ENCODE measurements at places on chromosomes 2 and 18.

- no peak for DNase-seq
Observed at GRCh38 chr18:63160172-63160995, 159.2 kb downstream of the BCL2 start.

DNA sequence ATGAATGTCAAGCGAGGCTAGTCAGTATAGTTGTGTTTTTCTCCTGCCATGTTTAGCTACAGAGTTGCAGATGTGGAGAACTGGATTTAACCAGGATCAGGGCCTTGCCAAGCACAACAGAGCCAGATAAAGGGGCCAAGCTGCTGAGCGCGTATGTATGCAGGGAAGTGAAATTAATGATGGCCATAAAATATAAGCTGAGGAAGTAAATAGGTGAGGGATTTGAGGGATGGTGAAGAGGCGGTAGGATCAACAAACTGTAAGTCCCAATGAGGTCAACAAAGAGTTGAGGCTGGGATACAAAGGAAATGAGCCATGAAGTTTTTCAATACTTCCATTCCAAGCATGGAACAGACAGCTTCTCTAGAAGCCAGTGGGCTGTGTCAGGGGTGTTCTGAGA, 10.6 kb downstream of the LRP2 start:
- no peak for DNase-seq

GRCh38 chr2:73292906-73293533, 328 bp downstream of the EGR4 start:
- DNase-seq: no peak

DNA sequence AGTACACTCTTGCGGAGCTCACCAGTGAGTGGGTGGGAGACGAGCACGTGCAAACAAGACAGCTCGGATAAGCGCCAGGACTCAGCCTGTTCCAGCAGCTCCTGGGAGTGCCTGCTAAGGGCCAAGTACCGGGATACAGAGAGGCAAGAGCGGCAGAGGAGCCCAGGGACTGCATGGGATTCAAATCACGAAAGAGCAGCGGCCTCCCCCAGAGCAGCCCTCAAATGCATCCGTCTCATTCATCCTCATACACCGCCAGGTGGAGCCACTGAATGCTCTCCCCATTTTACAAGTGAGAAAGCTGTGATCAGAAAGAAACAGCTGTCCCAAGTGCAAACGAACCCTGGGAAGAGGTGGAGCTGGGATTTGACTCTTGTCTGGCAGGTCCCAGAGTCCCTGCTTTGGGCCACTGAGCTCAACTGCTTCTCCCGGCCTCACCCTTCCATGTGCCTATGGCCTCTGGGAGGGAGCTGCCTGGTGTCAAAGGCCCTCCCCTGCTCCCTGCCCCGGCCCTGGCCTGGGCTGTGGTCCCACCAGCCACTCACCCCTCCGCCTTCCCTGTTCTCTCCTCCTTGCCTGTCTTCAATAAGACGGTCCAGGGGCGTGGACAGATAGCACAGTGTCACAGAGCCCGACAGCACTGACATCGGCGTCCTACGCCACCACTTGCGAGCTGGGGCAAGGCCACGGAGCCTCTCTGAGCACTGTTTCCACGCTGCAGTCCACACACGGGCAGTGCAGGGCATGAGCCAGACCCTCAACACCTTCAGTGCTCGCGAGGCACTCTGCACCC, 72.8 kb upstream of the TAF1B start:
- DNase-seq: no peak

- no peak for DNase-seq
Observed at GRCh38 chr2:119126650-119127049, 31.9 kb downstream of the C1QL2 start.

DNA sequence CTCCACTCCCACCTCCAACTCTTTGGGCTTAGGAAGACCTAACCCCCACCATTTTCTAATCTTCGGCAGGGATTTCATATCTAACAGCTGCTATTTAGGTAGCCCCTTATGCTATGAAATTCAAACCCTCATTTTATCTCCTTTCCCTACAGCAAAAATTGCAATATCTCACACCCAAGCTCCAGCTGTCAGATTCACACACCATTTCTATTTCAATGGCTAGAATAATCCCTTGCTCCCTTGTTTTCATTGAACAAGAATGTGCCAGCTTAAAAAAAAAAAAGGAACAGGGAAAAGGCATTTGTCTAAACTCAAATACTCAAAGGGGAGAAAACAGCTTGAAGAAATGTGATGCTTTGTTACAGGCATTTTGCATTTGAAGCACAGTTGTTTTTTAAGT, 850.6 kb upstream of the ACVR2A start:
- DNase-seq: no peak

- DNase-seq: no peak
Observed at GRCh38 chr2:226116346-226116745, 683.3 kb downstream of the IRS1 start.

DNA sequence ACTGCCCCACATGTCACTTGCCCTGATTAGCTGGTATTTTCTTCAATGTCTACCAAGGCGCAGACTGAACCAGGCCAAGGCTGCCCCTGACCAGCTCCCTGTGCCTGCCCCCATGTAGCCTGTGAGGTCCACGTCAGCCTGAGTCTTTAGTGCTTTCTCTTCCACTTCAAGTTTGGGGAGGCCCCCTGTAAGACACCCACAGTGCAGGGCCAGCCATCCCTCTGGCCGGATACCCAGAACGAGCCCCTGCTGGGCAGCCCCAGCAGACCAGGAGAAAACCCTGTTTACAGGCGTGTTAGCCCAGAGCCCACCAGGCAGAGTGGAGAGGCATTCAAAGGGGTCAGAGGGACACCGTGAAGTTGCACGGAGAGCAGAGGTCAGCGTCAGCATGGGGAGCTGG, 92.4 kb downstream of the TFCP2L1 start:
- no peak for DNase-seq

GRCh38 chr2:98608962-98609604, 694 bp downstream of the UNC50 start:
- no peak for DNase-seq

DNA sequence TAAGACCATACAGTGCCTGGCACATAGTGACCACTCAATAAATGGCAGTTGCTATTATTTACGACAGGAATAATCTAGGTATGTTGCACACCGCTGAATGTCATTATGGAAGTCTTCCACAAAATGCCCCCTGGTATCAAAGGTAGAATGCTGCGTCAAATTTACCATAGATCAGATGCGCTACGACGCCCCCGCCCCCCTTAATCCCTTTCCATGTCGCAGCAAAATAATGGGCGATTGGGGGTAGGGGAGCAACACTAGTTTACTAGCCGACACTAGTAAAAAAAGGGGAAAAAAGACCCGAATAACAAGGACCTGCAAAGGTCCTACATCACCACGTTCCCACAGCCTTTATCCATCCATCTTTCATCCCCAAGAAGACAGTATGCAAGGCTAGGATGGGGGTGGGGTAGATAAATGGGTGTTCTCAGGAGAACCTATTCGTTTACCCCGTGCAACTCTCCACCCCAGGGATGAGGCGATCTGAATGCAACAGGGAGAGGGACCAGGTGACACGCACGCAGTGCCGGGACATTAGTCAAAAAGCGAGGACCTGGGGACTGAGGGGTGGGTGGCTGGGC, 455 bp downstream of the PREPL start:
- DNase-seq: no peak

GRCh38 chr18:26719896-26720295, 145.6 kb downstream of the AQP4 start:
- no peak for DNase-seq

- DNase-seq: no peak
Observed at GRCh38 chr2:172082105-172082943, 3.0 kb upstream of the DLX1 start.

DNA sequence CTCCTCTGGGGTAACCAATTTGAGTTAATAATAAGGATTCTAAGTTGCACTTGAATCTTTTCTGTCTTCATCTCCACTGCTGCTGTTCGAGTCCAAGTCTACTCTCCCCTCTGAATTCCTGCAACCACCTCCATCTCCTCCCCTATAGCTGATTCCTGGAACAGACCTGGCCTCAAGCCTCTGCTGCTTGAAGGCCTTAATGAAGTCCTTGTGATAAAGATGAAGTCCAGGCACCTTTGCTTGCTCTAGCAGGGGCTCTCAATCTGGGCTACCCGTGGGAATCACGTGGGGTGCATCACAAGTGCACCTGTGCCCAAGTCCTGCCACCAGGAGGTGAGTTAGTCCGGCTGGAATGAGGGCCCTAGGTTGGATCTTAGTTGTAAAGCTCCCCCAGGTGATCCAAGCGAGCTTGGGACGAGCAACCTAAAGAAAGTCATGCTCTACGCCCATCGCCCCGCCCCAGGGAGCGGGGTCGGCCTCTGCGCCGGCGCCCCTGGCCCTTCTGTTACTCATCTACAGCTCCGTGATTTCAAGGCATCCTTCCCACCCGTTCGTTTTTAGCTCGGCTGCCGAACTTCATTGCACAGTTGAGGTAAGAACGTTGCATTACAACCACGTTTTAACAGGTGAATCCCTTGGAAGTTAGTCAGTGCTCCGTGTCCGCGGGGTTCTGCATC, 905 bp upstream of the IAH1 start:
- no peak for DNase-seq

- DNase-seq: no peak
Observed at GRCh38 chr2:68052717-68053422, 9.9 kb downstream of the C1D start.

- DNase-seq: no peak
Observed at GRCh38 chr2:221818616-221819320, 246.7 kb upstream of the EPHA4 start.

- DNase-seq: no peak
Observed at GRCh38 chr18:46243095-46243494, 138.9 kb downstream of the HAUS1 start.

DNA sequence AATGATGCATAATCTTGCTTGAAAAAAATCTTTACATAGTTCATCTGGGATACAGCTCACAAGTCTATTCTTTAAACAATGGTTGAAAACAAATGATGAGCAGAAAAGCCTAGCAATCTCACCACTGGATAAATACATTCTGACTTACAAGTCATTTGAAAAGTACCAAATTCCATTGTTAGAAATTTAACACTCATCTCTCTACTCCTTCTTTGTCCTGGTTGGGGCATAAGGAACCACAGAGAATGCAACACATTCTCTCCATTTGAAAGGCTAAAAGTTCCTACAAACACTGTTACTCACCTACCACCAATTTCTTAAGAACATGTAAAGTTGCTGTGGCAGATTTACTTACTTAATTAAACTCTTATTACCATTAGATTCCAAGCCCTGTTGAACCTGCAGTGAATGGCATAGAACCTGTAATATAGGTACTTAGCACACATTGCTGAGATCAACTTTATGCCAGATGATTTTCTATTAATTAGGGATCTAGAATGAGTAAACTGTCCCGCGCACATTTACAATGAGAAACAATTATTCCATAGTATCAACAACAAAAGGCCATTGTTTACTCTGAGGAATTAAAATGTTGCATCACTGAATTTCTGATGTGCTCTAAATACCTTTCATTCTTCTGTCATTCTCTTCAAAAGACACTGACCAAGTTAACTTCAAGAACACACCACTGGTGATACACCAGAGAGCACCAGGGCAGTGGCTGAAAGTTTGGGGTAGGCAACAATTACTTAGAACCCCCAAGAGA, 69.6 kb downstream of the CABYR start:
- DNase-seq: no peak

- DNase-seq: no peak
Observed at GRCh38 chr2:75500633-75501032, 60.1 kb downstream of the EVA1A start.

GRCh38 chr18:48488388-48488850, 50.4 kb upstream of the CTIF start:
- no peak for DNase-seq

DNA sequence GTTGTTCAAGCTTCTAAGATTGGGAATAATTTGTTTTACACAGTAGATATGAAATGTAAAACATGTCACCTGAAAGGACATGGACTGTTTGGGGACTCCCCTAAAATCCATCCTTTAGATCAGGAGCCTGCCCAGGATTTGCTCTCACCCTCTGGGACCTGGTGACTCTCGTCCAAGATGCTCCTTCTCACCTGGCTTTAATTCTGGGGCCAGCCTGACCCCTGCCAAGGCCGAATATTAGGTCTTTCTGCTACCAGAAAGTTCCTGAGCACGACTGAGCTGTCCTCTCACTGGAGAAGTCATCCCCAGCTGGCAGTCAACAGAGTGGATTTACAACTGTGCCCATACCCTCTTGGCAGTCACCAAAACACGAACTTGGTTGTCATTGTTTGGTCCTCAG, 25.3 kb downstream of the PTPN18 start:
- DNase-seq: no peak

DNA sequence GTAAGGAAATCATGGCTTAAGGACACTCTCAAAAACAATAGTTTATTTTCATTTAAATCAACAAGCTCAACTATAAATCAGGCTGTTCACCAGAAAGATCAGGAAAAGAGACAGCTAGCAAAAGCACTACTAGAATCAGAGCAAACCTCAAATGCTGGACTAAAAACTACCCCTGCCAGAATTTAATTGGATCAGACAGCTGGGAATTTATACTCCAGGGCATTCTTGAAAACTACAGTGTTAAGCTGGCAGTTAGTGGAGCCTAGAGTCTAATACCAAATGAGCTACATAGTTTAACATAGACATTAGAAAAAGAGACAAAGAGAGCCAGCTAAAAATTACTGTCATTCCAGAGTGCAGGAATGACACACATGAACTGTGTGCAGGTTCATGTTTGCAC, 1016.4 kb upstream of the CRIM1 start:
- no peak for DNase-seq

DNA sequence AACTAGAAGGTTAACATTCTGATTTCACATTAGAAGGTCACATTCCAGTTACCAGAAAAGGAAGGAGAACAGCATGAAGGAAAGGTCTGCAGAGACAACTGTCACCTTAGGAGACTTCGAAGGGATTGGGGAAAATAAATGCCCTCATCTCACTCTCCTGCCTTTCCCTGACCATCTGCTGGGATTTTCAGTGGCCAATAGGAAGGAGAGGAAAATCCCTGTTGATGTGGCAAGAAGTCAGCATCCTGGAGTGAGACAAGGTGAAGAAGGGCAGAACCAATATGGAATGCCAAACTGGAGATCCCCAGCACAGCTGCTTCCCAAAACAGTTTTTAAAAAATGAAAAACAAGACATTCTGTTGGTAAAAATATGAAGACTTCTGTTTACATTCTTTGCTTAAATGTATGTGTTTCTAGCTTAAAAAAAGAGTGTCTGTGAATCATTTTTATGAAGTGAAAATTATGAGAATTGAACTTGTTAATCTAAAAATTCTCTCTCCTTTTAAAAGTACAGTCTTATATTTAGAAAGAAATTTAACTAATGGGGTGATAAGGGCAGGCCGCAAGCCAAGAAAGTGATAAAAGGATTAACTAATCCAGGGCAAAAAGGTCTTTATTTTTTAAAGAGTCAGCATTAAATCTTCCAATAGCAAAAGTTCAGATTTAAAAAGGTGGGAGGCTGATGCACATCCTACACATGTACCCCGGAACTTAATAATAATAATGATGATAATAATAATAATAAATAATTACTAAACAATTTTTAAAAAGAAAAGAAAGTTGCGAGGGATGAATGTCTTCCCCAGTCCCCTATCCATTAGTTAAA, 160.6 kb upstream of the DOK6 start:
- no peak for DNase-seq

Measured in effector CD8-positive, alpha-beta T cell (primary cell).